ENCODE measurements at places on chromosomes 2 and 18.
A peak's percentile ranks its signal among the peaks of the same experiment; 100 is the strongest.

GRCh38 chr2:80111185-80111584 lies 193.4 kb downstream of the LRRTM1 start:
- no peak for DNase-seq

- peak; percentile 66 for DNase-seq
Measured at GRCh38 chr18:35949903-35950627, 22.4 kb upstream of the RMP24 start.

DNA sequence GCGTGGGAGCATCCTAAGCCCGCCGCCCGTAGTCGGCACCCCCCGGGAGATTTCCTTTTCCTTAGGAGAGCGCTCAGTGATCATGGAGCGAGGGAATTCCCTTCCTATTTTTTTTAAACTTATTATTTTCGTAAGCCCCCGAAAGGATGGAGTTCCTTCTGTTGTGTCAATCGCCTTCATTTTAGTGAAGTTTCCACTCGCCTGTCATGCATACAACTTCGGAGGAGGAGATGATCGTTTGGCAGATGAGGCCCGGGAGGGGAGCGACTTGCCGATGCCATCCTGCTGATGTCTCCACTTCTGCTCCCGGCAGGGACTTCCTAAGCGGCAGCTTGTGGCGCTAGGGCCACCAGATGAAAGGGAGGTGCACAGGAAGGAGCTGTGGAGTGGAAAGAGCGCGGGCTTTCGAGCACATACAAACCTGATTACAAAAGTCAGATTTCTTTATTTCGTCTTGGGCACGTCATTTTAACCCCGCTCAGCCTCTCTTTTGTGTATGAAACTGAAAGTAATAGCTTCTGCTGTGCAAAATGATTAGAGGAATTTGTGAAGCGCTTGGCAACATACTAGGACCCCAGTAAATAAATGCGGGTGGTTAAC lies at the start of gene ADGRF3:
ADGRF3 (minus strand) TSS at position 336 of the 600 bp plus-strand sequence. CDS start 555 bp downstream, outside the sequence.
- DNase-seq, result peak; percentile 58

GRCh38 chr18:35938562-35938961 lies 33.9 kb upstream of the RMP24 start:
- no peak for DNase-seq

DNA sequence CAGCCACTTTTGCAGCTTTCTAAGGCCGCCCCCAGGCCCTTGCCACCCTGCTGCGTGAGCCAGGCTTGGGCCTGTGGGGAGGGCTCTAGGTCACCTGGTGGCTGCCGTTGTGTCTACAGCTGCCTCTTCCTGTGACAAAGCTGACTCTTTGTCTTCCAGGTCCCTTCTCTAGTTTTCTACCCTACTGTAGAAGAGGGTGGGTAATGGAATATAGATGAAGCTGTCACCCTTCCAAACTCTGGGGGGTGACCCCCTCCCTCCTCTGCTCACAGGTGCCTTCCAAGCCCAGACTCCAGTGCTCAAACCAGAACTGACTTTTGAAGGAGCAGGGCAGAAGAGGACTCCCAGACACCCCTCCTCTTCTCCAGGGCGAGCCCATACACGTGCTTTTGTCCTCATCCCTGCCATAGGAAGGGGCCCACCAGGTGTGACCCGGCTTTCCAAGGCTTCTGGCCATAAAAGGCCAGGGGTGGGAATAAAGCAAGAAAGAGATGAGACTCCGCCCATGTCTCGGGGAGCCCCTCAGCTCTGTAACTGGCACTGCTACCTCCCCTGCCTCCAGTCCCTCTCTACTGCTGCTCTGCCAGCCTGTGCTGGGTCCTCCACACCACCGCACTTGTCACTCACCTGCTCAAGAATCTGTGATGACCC lies 17.9 kb upstream of the SDC1 start:
- no peak for DNase-seq

DNA sequence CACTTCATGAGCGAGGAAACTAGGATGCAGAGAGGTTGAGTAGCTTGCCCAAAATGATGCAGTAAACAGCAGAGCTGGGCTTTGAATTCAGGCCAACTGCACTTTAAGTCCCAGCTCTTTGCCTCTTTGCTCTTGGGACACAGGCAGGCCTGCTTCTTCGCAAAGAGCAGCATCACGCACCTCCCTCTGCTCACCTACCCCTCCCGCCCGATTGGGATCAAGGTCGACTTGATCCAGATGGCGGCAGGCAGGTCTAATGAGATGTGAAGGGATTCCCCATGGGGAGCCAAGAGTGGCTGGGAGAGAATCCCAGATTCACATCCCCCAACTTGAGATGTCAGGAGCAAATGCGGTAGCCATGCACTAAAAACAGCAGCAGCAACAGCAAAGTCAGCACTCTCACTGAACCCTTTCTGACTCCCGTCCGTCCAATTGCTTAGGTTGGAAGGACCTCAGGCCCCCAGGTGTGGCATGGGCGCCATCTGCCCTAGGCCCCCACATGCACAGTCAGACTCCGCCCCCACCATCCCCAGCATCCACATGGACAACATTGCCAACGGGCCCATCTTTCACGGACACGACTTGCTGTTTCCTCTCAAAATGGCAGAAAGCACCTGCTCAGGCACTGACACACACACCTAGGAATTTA lies 84.3 kb upstream of the MAP4K4 start:
- no peak for DNase-seq

DNA sequence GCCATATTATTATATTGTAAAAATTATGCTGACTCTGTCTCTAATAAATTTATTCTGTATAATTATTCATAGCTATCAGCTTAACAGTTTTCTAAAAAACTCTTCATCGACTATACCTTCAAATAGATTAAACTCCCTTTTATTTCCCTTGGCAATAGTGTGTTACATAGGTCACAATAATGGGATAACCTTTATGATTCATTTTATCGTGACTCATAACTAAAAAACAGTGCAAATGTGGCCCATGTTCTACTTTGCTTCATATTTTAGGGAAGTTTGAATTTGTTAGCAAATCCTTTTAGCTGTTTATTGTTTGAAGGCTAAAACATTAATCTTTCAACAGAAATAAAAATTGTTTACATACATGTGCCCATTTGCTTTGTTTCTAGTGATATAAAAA lies 783.2 kb upstream of the CDH2 start:
- peak; percentile 50 for DNase-seq

- DNase-seq, result no peak
Measured at GRCh38 chr2:13818002-13818401, 814.5 kb upstream of the LRATD1 start.

DNA sequence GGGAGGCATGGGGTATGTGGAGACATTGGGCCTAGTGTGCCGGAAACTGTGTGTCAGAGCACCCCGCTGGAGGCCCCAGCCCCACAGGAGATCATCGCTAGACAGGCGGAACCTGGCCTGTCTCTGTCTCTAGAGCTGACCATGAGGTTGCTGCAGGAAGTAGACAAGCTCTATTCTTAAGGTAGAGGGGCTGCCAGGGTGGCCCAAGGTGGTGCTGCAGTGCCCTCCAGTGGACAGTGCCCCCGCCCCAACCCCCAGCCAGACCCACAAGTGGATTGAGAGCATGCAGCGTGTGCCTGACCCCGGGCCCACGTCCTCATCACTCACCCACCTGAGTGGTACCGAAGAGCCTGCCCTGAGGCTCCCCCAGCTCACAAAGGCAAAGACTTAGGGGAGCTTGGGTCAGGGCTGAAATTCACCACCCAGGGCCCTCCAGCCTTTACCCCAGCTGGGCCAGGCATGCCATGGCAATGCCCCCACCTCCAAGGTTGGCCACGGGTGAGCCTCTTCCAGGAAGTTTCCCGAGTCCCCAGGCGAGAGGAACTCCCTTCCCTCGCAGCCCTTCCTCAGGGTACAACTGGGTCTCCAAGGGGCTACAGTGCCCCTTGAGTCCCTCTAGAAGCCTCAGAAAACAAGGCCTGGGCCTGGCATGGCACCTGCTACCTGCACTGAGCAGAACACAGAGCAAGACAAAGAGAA lies 155.0 kb downstream of the TTC32 start:
- DNase-seq, result peak; percentile 22

DNA sequence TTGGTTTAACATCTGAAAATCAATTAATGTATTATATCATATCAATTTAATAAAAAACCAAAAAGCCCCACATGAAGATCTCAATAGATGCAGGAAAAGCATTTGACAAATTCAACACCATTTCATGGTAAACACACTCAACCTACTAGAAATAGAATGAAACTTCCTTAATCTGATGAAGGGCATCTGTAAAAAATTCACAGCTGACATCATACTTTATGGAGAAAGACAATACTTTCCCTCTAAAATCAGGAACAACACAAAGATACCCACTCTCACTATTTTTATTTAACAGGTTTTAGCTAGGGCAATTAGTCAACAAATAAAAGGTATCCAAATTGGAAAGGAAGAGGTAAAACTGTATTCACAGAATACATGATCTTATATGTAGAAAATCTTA lies 303.0 kb upstream of the ZEB2 start:
- no peak for DNase-seq

DNA sequence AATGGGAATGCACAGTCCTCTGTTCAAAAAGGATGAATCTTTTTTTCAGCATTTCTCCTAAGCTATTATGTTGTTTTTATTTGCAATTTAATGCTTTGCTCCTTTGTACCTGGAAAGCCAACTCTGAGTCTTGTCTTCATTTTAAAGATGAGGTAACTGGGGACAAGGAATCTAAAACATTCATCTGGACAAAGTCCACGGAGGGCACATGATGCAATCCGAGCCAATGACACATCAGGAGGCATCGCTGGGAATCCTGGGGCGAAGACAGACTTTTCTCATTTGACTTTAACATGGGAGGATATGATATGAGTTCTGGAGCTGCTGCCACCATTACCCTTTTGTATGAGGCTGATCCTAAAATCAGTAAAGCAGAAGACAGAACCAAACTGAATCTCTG lies 116.5 kb upstream of the REG3G start:
- no peak for DNase-seq

- no peak for DNase-seq
Measured at GRCh38 chr2:174535757-174536703, 49.2 kb upstream of the GPR155 start.

DNA sequence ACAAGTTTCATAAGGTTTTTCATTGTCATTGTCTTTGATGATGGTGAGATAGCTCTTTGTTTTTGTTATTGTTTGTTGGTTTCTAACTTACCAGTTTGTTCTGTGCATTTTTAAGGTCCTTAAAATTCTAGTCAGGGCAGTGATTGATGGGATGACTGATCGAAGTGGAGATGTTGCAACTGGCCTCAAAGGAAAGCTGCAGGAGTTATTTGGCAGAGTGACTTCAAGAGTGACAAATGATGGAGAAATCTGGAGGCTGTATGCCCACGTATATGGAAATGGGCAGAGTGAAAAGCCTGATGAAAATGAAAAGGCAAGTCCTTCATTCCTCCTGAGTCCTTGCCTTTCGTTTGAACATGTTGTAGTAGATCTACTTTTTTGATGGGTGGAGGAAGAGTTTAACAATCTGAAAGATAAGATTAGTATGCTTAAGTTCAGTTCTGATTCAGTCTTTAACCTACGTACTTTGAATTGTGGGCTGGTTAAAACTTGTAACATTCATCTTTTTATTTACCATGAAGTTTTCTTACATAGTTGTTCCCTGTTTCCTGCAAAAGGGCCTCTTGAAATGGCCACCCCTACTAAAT lies 135.8 kb upstream of the LTBP1 start:
- DNase-seq, result peak; percentile 18

DNA sequence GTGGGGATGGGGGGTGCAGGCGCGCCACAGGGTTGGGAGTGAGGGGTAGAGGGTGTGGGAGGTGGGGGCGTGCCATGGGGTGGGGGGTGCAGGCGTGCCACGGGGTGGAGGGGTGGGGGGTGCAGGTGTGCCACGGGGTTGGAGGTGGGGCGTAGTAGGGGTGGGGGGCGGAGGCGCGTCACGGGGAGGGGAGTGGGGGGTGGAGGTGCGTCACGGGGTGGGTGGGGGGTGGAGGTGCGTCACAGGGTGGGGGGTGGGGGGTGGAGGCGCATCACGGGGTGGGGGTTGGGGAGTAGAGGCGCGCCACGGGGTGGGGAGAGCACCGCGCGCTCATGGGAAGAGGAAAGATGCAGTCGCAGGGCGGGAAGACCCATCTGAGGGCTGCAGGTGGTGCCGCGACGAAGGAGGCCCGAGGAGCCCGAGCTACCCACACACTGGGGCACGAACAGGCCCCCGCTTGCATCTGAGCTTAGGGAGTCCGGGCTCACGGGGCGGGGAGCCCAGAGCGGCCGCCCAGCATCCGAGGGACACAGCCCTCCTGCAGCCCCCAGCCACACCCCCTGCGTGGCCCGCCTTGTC lies 37.5 kb downstream of the SNED1 start:
- no peak for DNase-seq

DNA sequence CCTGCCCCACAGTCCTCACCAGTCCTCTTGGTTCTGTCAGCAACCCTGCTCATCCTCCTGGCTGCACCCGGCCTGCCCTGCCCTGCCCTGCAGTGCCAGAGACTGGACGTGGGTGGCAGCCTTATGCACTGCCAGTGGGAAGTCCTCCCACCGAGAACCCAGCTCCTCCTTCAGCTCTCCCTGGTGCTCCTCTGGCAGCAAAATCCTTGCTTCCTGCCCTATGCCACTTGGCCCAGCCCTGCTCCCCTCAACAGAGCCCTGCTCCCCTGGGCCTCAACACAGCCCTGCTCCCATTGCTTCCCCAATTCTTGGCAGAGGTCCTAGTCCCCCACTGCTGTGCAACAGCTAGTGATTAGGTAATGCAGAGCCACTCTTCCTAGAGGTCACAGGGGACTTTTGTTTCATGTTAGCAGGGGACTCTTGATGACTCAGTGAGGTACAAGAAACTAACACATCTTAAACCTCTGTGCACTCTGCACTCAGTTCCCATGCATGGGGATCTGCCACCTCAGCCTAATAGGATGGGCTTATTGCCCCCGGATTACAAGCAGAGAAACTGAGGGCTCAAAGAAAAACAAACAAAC lies 58.0 kb upstream of the EDAR start:
- no peak for DNase-seq

DNA sequence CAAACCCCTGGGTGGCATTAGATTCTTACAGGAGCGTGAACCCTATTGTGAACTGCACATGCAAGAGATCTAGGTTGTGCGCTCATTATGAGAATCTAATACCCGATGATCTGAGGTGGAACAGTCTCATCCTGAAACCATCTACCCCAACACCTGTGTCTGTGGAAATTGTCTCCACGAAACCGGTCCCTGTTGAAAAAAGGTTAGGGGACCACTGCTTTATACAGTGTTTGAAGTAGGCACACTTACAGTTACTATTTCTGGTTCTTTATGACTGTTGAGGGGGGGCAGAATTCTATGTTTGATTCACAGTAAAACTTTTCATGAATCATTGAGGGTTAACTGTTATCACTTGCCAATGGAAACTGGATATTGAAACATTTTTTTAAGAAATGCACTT lies 72.0 kb downstream of the RIF1 start:
- DNase-seq, result no peak

DNA sequence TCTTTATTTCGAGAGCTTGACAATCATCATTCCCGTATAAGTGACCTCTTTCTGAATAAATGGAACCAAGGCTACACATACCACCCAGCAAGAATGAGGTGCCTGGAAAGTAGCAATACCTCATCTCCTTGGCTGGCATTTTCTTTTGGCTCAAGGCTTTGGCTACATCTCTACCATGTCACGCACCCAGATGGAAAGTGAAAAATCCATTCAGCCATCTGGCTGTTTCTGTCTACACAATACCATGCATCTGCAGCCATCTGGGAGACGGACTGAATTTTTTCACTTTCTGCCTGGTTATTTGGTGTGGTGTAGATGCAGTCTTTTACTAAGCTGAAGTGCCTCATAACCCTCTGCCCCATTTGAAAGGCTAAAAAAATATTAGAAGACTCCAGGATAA lies 566.9 kb downstream of the BCL11A start:
- DNase-seq, result no peak

GRCh38 chr2:168928113-168928831 lies 27.2 kb downstream of the G6PC2 start:
- no peak for DNase-seq
